Stimulated activated CD8-positive, alpha-beta memory T cell treated with anti-CD3 and anti-CD28 coated beads, Interleukin-7, amount 100 ng/mL, for 1 hour (primary cell): ENCODE measurements at places on chromosomes 4 and X.
A peak's percentile ranks its signal among the peaks of the same experiment; 100 is the strongest.

DNA sequence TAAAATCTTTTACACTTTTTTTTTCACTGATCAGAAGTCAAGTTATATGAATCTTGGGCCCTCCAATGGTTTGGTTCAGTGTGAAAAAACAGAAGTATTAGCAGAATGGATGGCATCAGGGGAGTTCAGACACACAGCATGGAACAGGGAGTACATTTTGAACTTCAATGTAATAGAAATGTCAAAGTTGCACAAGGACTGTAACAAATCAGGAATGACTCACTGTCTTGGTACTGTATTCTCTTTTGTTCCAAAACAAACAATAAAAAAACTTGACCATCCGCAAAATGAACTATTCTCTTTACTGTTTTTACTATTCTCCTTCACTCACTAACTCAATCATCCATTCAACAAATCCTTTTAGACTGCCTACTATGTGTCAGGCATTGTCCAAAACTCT, 401.0 kb downstream of the FSTL5 start:
- DNase-seq: no peak

DNA sequence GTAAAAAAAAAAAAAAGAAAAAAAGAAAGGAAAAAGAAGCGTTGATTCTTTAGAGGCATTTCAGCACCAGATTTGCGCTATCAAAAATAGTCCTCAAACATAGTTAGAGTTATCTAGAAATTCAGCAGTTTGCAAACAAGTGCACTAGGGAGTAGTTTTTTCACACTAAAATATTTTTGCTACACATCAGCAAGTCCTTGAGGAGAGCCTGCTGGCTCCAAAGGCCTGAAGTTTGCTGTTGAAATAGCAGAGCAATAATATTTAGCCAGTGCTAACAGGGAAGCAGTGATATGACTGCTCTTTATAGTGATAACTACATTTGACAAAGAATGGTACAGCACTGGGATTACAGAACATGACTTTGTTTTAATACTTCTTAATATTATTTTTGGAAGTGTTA, 472.2 kb downstream of the PCDH7 start:
- DNase-seq: no peak

- DNase-seq: no peak
Observed at GRCh38 chrX:148372925-148373324, 127.5 kb upstream of the AFF2 start.

DNA sequence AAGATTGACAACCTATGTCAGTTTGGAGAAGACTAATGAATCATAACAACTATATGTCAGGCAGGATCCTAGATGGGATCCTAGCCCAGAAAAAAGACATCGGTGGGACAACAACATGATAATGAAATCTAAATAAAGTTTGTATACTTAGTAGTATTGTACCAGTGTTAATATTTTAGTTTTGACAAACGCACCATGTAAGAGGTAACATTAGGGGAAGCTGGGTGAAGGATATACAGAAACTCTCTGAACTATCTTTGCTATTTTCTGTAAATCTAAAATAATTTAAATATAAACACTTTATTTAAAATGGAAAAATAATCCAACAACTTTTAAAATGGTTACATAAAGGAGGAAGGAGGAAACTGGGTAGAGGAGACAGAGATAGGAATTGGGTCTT, 105.6 kb upstream of the AP1S2 start:
- no peak for DNase-seq

DNA sequence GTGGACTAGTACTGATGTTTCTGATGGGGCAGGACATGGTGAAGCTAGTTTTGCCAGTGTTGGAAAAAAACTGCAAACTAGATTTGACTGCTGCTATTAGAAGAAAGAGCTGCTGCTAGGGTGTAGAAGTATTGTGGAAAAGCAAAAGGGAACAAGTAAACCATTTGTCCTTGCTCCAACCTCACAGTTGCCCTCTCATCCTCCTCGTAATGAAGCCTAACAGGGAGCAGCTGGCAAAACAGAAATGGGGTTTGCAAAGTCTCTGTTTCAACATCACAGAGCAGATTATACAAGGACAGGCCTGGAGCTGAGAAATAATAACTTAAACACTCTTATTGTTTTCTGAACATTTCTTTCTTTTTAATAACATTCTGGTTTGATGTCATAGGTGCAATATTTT, 346.2 kb downstream of the MAGEB5 start:
- no peak for DNase-seq

GRCh38 chrX:750263-750662, 119.7 kb downstream of the SHOX start:
- no peak for DNase-seq

GRCh38 chrX:24020306-24020876, 6.6 kb downstream of the KLHL15 start:
- DNase-seq: no peak

- no peak for DNase-seq
Observed at GRCh38 chr4:137640838-137641158, 108.5 kb upstream of the PCDH18 start.

GRCh38 chr4:141132072-141132708, 1.1 kb downstream of the RNF150 start:
- no peak for DNase-seq

- no peak for DNase-seq
Observed at GRCh38 chrX:70969635-70970481, 39.0 kb upstream of the SLC7A3 start.

GRCh38 chrX:68307769-68308168, 125.5 kb downstream of the OPHN1 start:
- DNase-seq: no peak

DNA sequence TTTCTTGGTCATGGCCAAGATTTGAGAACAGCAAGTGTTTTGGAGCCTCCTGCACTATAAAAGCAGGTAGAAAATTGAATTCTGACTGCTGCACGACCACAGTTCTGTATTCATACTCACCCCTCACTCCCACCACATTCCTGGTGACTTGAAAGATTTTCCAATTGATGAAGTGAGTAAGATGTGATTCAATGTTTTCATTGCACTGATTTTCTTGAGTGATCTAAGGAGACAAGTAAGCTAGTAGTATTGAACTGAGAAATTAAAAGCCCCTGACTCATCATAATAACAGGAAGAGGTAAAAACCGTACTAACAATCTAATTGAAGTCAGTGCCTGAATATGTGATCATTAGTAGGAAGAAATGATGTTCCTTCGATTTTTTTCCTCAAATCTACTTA, 6.1 kb upstream of the SEC24D start:
- DNase-seq: no peak

DNA sequence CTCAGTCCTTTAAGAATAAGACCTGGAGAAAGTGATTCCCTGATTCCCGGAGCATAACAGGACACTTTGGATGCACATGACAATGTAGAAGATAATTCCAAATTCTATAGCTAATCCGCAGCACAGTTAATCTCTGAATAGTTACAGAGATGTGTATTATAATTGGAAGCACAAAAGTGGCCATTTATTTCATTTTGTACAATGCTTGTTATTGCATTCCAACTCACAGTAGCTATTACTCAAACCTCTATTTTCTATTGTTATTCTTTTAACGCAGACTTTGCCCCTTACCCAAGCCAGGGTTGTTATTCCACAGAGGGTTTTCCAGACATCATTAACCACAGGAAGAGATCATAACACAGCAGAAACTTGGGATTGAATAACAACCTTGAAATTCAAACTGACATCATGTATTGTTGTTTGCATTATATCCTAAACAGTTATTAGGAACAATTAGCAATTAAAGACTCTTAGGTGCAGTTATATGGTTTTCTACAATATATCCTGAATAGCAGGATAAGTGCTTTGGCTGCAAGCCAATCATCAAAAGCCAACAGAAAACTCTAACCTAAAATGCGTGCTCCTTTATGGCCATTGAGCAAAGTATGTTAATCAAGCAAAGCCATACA, 984.0 kb upstream of the TENM3 start:
- DNase-seq: no peak

- no peak for DNase-seq
Observed at GRCh38 chr4:85688055-85688740, 213.2 kb downstream of the ARHGAP24 start.

DNA sequence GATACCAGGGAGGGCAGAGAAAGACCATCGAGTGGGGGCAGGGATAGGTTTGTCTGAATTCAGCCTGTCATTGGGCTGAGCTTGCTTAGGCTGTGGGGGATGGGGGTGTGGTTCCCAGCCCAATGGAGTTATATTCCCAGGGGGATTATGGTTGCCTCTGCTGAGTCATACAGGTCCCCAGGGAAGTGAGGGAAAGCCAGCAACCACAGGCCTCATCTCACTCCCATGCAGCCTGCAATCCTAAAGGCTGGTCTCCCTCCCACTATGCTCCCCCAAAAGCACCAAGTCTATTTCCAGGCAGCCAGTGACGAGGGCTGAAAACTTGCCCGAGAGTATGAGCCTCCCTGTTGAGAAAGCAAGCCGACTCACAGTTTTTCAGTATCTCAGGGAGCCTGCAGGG, 39.3 kb downstream of the AFM start:
- DNase-seq: no peak

DNA sequence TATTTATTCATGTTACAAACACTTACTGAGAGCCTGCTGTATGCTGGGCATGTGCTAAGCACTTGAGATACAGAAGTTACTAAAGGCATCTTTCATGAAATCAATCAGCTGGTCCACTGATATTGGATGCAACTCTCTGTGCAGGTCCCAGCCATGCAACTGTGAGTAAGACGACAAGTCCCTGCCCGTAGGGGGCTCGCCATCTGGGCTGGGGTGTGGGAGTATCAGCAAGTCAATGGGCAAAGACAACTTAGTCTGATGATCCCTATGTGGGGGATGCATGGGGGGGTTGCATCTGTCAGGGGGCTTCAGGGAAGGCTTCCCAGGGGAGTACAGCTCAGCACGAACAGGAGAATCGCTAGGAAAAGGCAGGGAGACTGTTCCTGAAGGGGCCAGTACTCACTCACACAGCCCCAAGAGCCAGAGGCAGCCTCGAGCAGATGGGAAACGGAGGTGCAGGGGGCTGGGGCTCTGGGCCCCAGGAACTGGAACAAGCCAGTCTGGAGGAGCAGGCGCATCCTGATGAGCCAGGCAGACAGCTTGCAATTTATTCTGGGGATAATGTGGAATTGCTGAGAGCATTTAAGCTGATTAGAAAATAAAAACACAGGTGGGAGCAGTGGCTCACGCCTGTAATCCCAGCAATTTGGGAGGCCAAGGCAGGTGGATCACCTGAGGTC, 40.2 kb downstream of the CRMP1 start:
- no peak for DNase-seq

- no peak for DNase-seq
Observed at GRCh38 chr4:78069859-78070258, 12.7 kb downstream of the FRAS1 start.

- no peak for DNase-seq
Observed at GRCh38 chr4:41935652-41936021, 408 bp downstream of the TMEM33 start.

GRCh38 chrX:133384454-133384853, 30.8 kb downstream of the GPC4 start:
- no peak for DNase-seq

DNA sequence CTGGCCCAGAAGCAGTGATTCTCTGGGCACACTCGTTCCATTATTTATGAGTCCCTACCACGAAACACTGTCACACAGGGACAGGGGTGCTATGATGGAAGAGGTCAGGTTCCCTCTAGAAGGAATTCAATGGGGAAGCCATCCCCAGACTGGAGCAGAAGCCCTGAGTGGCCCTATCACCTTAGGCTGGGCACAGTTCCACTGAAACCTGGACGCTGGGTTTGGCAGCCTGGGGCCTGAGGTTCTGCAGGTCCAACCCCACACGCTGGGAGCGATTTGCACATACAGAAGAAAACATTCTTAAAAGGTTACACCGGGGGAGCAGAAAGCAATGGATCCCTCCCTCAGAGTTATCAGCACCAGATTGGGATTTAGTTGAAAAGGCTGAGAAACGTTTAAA, 63.3 kb downstream of the PHKA2 start:
- no peak for DNase-seq

- DNase-seq: no peak
Observed at GRCh38 chrX:76148753-76149152, 24.1 kb upstream of the PBDC1 start.

- peak; percentile 5 for DNase-seq
Observed at GRCh38 chr4:104491481-104492182, 3.1 kb downstream of the CXXC4 start.

- DNase-seq: no peak
Observed at GRCh38 chr4:24419181-24420034, 164.9 kb downstream of the DHX15 start.

DNA sequence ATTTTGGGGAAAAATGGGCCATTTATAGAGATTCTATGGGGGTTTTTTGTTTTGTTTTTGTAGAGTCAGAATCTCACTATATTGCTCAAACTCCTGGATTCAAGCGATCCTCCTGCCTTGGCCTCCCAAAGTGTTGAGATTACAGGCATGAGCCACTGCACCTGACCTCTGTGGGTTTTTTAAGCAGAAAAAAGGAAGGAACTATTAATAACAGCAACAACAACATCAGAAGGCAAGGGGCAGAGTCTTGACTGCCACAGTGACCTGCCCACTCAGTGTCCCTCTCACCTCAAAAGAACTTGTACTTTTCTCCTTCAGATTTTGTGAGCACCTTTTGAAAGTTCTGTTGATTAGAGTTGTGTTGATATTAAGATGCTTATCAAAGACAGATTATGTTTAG, 48.1 kb downstream of the FNIP2 start:
- no peak for DNase-seq

- DNase-seq: no peak
Observed at GRCh38 chrX:67922966-67923365, 379.1 kb downstream of the AR start.
